Endothelial cell (in vitro differentiated cells): ENCODE measurements at places on chromosomes 2 and 18.

- DNase-seq = no peak
Observed at GRCh38 chr2:66692521-66693054, 257.7 kb downstream of the MEIS1 start.

GRCh38 chr18:37364237-37364636 is 201.4 kb downstream of the CELF4 start:
- DNase-seq = no peak

- DNase-seq = no peak
Observed at GRCh38 chr2:107325981-107326786, 440.2 kb upstream of the ST6GAL2 start.

- no peak for DNase-seq
Observed at GRCh38 chr2:52210161-52210560, 1178.2 kb upstream of the NRXN1 start.

DNA sequence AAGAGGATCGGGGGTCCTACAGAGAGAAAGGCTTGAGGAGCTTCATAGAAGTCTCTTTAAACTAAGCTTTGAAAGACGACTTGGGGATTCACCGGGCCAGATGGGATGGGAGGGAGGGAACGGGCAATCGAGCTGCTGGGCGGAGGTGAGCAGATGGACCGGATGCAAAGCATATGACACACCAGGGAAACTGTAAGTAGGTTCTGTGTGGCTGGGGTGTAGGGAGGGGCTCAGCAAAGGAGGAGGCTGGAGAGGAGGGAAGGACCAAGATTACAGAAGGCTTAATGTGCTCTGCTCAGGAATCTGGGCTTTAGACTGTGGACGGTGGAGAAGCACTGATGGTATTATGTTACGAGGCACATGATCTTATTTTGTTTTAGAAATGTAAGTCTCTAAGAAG is 131.5 kb downstream of the MAIP1 start:
- DNase-seq = no peak

DNA sequence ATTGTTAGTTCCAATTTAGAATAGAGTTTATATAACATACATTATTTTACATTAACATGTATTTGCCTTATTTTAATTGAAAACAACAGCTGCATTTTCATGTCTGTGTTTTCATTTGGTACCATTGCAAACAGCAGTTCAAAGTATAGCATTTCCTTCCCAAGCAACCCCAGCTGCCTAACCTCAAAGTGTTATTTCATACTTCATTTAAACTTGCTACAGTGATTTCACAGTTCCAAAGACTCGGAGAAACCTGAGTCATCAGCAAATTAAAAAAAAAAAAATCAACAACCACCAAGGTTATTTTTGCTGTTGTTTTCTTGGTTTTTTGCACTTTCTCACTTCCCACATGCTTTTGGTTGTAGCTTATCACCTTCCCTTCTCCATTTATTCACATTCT is 236.5 kb upstream of the SPHKAP start:
- DNase-seq = no peak

- DNase-seq = no peak
Observed at GRCh38 chr2:98663511-98664090, 55.2 kb downstream of the UNC50 start.

- DNase-seq = no peak
Observed at GRCh38 chr18:76410660-76411417, 84.2 kb downstream of the ZNF516 start.

- no peak for DNase-seq
Observed at GRCh38 chr18:49319590-49319989, 140.9 kb downstream of the DYM start.

- DNase-seq = no peak
Observed at GRCh38 chr2:10160203-10160955, 37.8 kb downstream of the RRM2 start.

- DNase-seq = peak; percentile 35
Observed at GRCh38 chr2:112482309-112483041, 519 bp downstream of the TTL start.

DNA sequence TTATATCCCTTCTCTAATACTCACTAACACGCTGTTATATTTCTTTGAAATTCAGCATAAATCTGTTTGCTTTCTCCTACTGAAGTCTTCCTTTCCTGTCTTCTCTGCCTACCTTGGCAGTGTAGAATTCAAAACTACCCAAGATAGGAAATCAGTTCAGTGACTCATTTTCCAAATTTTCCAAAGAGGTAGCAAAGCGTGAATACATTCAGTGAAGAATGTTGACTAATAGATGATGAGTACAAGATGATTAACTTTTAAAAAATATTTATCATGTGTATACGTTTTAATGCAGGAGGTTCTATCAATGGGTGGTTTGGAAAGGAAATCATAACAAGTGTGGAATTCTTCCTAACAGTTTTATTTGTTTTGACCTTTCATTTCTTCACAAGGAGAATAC is 201.9 kb upstream of the SLC8A1 start:
- no peak for DNase-seq

DNA sequence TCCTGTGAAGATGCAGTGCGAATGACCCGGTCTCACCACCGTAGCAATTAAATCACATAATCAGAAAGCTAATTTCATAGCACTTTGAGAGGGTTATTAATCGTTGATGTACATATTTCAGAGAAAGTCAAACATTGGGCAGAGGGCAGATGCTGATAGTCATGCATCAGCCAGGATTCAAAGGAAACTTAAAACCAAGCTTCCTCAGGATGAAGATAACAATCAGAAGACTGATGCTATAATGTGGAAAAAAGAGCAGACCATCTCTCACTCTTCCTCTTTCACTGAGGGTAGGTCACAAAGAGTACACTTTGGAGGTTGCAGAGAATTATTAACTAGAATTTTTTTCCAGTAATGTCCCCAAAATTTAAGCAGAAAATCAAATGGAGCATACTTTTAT is 1027.7 kb upstream of the ZEB2 start:
- no peak for DNase-seq

GRCh38 chr2:196263181-196263747 is 91.9 kb upstream of the STK17B start:
- no peak for DNase-seq

DNA sequence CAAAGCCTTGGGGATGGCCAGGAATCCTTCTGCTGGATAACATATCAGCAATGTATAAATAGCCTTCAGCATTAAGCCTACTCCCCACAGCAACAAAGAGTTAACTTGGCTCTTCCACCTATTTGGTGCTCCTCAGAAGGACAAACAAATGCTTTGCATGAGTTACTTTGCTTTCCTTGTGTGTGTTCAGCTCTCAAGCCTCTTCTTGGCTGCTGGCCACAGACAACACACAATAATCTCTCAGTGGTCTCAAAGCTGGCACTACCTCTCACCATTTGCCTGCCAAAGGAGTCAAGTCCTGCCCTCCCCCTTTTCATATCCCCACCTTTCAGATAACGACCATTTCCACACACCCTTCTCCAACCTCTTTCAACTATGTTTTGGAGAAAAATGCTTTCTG is 17.5 kb downstream of the FTCDNL1 start:
- no peak for DNase-seq

- DNase-seq = no peak
Observed at GRCh38 chr2:168639441-168639898, 163.0 kb upstream of the NOSTRIN start.

DNA sequence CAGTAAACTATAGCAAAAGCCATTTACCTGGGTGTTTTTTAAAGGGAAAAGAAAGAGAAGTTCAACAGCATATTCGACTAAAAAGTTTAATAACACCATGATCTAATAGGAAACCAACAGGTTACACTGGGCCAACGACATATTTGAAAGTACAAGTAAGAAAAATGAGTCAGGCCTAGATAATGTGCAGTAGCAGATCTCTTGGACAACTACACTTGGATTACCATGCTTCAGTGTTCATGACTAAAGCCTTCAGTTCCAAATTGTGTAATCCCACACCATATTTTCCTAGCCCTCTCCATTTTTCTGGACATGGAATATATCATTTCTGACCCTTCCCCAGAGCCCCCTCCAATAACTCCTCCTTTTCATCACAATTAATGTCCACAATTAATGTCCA is 39.1 kb upstream of the FIGN start:
- DNase-seq = no peak

DNA sequence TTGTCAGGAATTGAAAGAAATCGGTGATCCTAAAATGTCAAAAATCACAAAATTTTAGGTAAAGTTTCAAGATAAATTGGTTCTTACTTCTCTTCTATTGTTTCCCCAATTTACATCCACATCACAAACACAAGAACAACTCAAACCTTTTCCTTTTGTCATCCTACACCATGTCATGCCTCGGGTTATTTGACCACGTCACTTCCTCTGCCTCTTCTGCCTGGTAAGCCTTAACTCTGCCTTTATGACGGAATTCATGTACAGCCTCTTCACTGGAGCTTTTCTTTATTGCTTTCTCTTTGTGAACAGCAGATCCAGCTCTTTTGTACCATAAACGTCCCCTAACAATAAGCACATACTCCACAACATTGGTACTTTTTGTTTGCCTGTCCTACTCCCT is 258.0 kb downstream of the DPP10 start:
- DNase-seq = no peak

- peak; percentile 76 for DNase-seq
Observed at GRCh38 chr2:8583400-8584173, 98.3 kb upstream of the ID2 start.

- peak; percentile 65 for DNase-seq
Observed at GRCh38 chr2:131682122-131682944, 154.6 kb downstream of the CCDC74A start.

DNA sequence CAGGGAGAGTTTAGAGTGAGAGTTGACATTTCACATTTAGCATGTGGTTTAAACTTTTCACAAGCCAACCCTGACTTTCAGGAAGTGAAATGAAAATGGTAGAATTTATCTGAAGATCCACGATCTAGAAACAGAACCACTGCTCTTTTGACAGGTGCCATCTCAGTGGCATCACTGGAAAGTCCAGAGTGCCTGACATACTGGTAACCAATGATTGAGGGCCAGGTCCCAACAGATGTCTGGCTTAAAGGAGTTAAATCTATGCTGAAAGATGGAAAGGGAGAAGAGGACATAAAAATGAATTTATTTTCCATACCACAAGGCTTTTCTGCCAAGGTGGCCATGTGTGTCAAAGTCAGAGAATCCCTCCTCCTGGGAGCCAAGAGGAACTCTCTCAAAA is 2.7 kb downstream of the IL36G start:
- DNase-seq = no peak

- no peak for DNase-seq
Observed at GRCh38 chr2:38244301-38244700, 132.8 kb downstream of the ATL2 start.

GRCh38 chr18:69845593-69846506 is 101.8 kb downstream of the CD226 start:
- no peak for DNase-seq

DNA sequence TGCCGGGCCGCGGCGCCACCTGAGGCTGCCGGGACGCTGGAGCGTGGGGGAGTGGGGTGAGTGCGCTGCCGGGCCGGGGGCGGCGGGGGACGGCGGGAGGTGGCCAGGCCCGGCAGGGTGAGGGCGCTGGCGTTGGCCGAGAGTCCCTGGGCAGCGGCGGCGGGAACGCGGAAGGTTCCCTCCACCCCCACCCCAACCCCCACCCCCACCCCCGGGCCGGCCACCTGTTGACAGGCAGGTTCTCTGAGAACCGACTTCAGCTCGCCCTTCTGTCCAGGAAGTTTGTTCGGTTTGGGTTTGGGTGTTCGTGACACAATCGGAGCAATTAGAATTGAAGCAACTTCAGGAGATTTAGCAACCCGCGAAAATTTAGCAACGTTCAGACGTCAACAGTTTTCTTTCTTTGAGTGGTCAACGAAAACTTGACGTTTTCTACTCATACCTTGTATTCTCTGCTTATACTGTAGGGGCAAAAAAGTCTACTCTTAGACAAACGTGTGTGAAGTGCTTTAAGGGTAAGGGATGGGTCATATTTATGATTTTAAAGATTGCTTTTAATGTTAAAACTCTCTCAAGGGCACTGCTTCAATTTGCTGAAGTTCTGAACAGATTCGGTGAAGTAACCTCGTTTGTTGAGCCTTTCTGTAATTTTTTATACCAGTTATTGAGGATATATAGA is 9.3 kb downstream of the OTX1 start:
- DNase-seq = no peak

DNA sequence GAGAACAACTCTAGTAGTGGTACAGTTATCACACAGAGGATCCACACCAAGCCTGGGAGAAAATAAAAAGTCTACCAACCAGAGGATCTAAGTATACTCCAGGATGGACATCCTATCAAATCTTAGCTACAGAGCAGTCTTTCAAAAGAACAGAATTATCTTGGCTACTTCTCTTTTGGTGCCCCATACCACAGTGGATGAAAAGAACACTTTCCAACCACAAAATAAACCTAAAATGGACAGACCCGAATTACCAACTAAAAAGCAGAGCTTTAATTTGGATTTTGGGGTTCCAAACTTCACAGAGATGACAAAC is 116.1 kb downstream of the SRBD1 start:
- no peak for DNase-seq

GRCh38 chr2:236200378-236200777 is 32.2 kb upstream of the GBX2 start:
- DNase-seq = no peak

DNA sequence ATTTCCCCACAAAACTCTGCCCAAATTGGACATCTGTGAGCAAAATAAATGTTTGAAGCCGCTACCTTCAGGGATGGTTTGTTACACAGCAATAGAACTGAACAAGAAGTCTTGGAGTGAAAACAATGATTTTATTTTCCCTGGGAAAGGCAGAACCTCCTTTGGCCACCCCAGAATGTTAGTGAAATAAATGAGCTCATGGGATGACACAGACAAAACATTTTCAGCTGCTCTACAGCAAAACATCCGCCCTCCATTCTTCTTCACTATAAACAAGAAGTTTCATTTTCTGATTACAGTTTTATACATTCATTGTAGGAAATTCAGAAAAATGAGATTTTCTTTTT is 4.3 kb upstream of the EFHD1 start:
- DNase-seq = no peak

GRCh38 chr18:34126121-34126520 is 98.6 kb downstream of the NOL4 start:
- no peak for DNase-seq

DNA sequence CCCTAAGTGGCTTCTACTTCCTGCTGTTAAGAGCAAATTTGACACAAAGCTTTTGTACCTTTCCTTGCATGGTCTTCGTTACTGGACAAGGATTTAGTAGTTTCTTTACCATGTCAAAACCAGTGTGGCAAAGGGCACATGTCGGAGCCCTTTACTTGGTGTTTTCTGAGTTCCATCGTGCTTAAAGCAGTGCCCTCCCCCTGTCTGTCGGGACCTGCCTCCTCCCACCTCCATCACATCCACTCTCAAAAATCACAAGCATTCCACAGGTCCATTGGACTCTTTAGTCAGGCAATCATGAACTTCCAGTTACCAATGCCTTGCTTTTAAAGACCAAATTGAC is 763 bp downstream of the CCDC141 start:
- DNase-seq = no peak
